ENCODE measurements at places on chromosomes 4 and X.

DNA sequence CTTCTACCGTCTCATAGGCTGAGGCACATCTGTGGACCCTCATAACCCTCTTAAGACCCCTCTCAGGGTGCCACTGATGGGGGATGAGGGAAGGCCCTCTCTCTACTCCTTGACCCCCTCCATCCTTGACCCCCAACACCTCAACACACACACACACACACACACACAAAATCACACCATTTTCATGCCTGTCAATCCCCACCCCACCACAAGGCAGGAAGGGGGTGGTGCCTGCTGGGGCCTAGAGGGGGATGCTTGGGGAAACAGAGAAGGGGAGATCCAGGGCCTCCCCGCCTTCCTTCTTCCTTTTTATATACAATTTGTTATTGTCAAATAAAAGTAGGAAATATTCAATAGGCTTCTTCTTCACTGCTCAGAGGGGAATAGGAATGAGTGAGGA, 1.2 kb upstream of the EBP start:
- DNase-seq, result no peak

DNA sequence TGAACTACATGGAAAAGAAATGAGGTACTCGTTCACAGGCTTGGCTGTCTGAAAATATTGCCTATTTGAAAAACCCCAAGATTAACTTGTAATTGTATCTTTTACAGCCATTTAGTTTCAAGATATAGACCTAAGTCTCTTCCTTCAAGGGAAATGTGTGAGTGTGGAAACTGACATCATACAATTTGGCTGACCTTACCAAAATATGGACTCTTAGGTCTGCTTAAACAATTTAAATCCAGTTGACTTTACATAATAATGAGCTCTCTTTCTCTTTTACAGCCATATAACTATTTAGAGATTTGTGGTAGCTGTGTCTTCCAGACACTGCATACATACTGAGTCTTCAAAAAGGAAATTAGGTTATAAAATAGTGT, 186.9 kb downstream of the NR3C2 start:
- no peak for DNase-seq

- no peak for DNase-seq
Measured at GRCh38 chrX:77597511-77597910, 150.3 kb downstream of the FGF16 start.

GRCh38 chr4:156294577-156294976, 340.9 kb upstream of the CTSO start:
- DNase-seq, result peak; percentile 44

DNA sequence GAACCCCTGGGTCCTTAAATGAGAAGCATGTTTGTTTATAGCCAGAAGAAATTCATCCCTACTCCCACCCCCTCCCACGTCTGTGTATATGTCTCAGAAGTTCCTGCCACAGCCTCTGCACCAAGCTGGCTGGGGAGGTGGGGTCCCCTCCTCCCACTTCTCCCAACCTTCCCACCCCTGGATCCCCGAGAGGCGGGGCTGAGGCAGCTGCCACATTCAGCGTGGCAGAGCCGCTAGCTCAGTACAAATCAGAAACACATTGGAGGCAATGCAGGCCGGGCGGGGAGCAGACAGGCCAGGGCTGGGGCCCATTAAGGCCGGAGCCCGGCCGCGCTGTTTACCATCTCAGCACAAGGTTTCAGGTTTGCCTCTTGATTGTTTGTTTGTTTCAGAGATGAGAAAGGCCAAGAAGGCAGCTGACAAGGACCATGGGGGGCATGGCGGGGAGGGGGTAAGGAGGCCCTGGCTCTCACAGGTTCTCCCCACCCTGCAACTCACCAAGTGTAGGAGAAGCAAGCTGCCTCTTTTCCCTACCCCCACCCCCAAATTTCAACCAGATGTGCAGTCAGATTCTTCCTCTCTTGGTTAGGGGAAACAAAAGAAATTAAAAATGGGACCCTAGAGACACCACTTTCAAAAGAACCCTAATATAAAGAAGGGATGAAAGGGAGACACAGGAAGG, 22.3 kb downstream of the PJA1 start:
- no peak for DNase-seq

DNA sequence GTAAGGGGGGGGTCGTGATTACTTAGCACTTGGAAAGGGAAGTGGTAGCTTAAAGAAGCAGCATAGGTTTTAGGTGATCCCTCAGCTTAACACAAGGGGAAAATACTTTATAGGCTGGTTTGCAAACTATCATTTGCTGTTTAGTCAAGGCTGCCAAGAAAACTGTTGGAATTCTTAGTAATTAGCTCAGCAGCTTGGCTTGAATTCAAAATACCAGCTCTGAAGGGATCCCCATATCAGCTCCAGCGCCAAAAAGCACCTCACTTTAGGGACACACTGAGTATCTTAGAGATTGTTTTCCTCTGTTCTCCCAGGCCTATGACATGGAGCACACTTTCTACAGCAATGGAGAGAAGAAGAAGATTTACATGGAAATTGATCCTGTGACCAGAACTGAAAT, 8.8 kb downstream of the TNMD start:
- DNase-seq, result peak; percentile 6

DNA sequence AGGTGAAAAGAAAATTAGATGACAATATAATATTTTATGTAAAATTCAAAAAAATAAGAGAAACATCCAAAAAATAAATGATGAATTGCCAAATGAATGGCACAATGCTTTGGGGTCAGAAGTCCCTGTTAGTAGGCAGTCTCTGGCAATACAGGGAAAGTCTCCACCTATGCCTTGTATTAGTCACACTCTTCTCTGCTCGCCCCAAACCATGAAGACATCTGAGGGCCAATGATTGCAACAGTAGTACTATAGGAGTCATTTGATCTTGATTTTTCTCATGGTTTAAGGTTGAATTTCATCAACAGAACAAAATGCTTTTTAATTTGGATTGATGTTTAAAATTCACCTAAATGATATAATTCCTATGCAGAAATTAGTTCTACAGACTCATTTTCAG, 3.9 kb upstream of the PRSS12 start:
- no peak for DNase-seq

DNA sequence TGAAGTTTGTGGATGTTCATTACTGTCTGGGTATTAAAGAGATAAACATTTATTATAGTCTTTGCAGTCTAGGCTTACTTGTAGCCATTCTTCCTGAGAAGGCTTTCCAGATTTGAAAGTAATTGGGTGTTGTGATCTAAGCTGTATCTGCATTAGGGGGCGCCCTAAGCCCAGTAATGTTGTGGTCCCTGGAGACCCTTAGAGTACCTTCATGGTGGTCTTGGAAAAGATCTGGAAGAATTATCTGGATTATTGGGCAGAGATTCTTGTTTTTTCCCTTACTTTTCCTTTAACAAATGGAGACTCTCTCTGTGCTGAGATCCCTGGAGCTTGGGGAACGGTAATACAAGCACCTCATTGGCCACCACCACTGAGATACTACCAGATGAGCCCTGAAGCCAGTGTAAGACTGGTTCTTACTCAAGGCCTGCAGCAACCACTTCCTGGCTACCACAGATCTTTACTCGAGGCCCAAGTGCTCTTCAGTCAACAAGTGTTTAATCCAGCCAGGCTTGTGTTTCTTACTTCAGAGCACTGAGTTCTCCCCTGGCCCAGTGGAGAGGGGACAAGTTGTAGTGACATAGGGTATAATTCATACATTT, 63.1 kb downstream of the RTL3 start:
- no peak for DNase-seq

- no peak for DNase-seq
Measured at GRCh38 chrX:52353838-52354237, 15.0 kb upstream of the XAGE2 start.

- DNase-seq, result no peak
Measured at GRCh38 chrX:78329486-78329885, 2.1 kb upstream of the CYSLTR1 start.

All from hematopoietic multipotent progenitor cell treated with erythropoietin and hydrocortisone succinate and interleukin-3 and kit ligand, for 8 days (in vitro differentiated cells).